ENCODE measurements at places on chromosomes 2 and 18.

DNA sequence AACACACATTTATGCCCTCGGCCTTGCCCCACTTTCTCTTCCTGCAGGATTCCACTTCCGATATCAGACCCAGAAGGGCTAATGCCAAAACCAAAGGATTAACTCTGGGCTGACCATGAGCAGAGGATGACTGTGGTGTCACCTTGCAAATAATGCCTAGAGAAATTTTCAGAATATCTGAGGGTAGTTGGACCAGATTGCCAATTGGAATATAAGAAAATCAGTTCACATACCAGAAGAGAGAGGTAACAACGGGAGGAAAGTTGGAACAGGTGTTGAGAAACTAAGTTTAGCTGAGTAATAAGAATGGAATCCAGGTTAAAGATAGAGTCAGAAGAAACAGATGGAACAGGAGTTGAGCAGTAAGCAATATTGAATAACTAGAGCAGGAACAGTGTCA lies 232.7 kb upstream of the UBE2E3 start:
- no peak for DNase-seq

- DNase-seq, result no peak
Measured at GRCh38 chr2:172285010-172285621, 142.3 kb upstream of the ITGA6 start.

GRCh38 chr18:32381761-32382160 lies 88.9 kb downstream of the GAREM1 start:
- DNase-seq, result no peak

DNA sequence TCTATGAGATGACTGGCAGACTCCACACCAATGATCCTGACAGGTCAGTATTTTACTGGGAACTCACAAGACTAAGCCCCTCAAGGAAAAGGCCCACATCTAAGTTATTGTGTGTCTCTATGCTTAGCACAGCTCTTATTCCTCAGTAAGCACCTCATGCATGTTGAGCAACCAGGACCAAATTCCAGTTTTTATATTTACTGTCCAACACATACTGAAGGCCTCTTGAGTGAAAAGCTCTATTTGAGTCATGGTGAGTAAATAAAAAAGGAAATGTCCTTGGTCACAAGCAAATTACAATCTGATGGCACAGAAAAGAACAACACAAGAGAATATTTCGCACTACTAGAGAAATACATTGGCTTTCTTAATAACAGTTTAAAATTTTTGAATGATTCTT lies 87.9 kb upstream of the ETAA1 start:
- no peak for DNase-seq

GRCh38 chr2:71186973-71187372 lies 39.9 kb downstream of the PAIP2B start:
- DNase-seq, result no peak

GRCh38 chr2:47617523-47618271 lies 165.2 kb upstream of the MSH6 start:
- no peak for DNase-seq

DNA sequence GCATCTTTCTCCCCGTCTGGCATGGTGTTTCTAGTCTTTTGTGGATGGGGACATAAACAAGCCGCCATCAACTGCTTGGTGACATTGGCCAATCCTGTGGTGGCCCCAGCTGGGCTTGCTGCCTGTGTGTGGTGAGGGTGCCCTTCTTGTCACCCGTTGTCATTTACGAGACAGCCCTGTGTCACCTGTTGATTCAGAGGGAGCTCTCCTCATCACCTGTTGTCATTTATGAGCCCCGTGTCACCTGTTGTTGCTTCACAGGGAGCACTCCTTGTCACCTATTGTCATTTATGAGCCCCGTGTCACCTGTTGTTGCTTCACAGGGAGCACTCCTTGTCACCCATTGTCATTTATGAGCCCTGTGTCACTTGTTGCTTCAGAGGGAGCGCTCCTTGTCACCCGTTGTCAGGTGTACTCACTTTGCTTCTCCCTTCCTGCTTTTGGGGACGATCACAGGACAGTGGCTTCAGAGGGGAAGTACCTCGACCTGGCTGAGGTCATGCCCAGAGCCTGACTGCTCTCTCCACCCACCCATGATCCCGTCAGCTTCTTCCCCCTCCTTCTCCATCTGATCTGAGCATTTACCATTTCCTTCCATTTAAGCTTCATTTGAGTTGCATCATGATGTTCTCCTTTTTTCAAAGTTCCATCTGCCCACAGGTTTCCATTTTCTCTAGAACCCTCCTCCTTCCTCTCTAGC lies 29.1 kb downstream of the HPCAL1 start:
- DNase-seq, result no peak

GRCh38 chr2:60292242-60292641 lies 261.2 kb downstream of the BCL11A start:
- no peak for DNase-seq

DNA sequence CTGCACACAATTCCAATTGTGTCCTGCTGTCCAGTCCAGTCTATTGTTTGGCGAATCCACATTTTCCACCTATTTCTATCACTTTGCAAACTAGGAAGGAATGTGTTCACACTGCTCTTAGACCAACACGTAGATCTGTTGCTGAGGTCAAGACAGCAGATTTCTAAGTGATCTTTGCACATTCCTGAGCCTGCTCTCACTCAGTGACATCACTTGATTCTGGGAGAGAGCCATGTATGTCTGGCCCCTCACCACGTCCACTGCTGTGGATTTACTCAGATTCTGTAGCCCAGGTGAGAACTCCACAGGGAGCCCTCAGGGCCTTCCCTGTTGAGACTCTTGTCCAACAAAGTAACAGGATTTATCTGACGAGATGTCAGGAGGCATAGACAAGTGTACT lies 317.2 kb downstream of the TSN start:
- no peak for DNase-seq

DNA sequence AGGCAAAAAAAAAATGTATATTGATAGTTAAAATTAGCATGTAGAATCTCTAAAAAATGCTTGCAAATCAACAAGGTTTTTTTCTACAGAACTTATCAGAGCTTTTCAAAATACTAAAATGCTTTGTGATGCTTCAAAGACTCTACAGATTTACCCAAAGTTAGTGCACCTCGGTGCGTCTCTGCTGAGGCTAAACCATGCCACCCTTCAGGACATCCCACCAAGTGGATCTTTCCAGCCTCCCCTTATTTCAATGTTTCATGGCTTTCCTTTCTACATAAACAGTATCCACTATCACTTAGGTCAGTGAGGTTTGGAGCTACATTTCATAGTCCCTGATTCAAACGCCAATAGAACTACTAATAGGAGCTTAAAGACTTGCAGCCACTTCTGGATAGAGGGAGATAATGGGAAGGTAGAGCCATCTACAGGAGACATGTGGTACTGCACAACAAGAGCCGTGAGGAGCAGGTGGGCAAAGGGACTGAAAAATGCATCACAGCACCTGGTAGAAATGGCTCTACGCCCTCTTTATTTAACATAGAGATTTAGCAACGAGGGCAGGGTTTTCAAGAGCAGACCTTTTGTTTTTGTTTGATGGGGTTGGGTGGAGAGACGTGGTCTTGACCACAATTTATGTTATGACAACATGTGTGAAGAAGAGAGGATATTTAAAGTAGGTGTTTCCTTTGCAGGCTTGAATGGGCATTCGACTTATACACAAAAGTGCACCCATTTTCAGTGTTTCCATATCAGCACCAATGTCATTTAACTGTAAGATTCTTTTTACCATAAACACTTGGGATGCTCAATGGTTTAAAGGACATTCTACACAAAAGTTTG lies 56.1 kb upstream of the SLC35G4 start:
- DNase-seq, result no peak

GRCh38 chr2:134823431-134823830 lies 15.0 kb upstream of the ACMSD start:
- no peak for DNase-seq

- DNase-seq, result no peak
Measured at GRCh38 chr2:232120911-232121310, 159.4 kb downstream of the DIS3L2 start.

- DNase-seq, result no peak
Measured at GRCh38 chr2:97745474-97746174, 32.2 kb downstream of the ZAP70 start.

DNA sequence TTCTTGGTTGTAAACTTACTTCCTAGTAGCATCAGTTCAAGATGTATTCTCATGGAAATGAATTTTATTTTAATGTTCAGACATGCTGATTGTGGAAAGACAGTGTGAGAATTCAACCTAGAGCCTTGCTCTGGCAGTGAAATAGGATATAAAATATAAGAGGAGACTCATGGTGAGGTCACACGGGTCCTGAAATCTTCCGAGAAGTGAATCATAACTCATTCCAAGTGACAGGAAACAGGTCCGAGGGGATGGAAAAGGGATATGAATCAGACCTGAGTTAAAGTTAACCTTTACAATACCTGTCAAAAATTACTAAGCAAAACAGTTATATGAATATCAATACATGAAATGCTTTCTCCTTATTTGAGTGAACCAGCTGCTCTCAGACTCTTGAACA lies 185.2 kb upstream of the LRRTM1 start:
- DNase-seq, result no peak

- DNase-seq, result no peak
Measured at GRCh38 chr2:181807526-181807925, 84.0 kb upstream of the ITPRID2 start.

DNA sequence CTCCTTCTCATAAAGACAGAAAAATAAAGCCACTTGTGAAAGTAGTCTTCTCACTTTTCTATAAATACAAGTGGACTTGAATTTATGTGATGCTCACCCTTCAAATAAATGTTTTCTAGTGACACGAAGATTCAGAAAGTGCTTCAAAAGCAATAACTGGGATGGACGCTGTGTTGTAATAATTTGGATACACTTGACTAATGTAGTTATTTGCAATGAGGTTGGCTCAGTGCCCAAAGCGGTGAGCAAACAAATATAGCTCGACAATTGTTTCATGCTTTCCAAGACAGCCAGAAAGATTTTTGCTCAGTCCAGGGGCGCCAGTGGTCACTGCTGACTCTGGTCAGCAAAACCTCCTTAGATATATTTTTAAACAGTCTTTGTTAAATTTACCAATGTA lies 278.6 kb upstream of the KLHL14 start:
- DNase-seq, result no peak

GRCh38 chr2:233267516-233268245 lies 16.2 kb downstream of the ATG16L1 start:
- no peak for DNase-seq

- no peak for DNase-seq
Measured at GRCh38 chr2:7111626-7112025, 194.4 kb downstream of the RNF144A start.

DNA sequence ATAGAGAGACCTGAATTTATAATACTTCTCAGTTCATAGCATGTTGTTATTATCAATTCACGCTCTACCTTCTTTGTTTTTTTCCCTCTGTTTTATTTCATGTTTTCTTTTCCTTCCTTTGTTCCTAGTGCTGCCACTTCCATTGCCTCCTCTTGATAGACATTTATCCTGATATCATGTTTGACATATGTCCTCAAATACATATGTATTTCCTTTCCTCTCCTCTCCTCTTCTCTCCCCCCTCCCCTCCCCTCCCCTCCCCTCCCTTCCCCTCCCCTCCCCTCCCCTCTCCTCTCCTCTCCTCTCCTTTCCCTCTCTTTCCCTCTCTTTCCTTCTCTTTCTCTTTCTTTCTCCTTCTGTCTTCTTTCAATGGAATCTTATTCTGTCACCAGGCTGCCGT lies 67.8 kb downstream of the TDRD15 start:
- DNase-seq, result no peak

GRCh38 chr2:164542581-164543021 lies 78.7 kb downstream of the GRB14 start:
- no peak for DNase-seq

DNA sequence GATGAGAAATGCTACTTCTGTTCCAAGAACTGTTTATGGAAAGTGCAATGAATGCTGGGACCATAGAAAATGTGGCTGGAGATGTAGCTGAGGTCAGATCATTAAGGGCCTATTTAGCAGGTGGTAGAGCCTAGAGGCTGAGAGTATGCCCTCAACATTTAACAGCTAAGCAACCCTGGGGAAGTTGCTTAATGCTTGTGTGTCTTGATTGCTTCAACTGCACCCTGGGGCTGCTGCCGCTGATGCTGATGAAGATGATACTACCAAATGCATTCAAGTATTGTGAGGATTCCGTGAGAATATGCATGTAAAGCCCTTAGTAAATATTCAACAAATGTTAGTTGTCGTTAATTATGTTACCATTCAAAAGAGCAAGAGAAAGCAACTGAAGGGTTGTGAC lies 273.2 kb downstream of the BCL11A start:
- no peak for DNase-seq

GRCh38 chr2:238691596-238692491 lies 156.0 kb upstream of the TWIST2 start:
- DNase-seq, result no peak

GRCh38 chr18:73355121-73355520 lies 487.3 kb upstream of the NETO1 start:
- no peak for DNase-seq

- DNase-seq, result no peak
Measured at GRCh38 chr2:27307545-27308358, 493 bp downstream of the UCN start.

DNA sequence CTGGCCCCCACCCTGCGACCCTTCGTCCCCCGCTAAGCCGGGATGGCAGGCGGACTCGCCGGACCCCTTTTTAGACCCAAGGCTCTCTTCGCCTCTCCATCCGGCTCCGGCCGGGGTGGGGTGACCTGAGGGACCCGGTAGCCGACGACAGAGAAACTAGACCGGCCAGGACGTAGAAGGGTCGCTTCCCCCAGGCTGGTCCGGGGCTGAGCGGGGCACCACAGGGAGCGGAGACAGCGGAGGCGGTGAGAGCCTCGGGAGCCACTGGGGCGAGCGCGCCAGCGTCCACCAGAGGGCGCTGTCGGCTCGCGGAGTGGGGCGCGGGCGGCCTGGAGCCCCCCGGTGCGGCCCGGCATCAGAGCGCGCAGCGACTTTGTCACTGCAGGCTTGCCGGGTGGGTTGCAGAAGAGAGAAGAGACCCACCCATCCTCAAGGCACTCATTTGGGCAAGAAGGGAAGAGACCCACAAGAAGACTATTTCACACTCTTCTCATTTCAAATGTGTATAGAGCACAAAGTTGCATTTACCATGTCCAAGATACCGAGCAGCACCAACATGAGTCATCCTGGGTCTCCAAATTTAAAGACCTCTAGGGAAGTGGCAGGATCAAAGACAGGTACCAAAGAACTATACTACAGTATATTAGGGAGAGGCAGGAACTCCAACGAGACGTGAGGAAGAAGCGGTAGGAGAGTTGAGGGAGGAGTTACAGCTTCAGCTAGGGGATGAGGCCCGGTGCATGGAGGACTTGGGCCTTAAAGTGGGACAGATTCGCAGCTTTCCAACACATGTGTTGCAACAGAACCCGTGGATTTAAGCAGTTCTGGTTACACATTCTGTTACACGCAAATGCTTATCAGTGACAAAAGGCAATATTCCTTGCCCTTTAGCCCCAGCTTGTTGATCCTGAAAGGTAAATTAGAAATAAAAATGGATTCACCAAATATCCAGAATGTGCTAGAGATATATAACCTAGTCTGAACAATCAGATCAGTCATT lies 7.6 kb upstream of the PRKCE start:
- peak; percentile 63 for DNase-seq

- DNase-seq, result no peak
Measured at GRCh38 chr2:158934170-158934569, 34.3 kb upstream of the TANC1 start.
